ENCODE measurements at places on chromosomes 3 and 15.

DNA sequence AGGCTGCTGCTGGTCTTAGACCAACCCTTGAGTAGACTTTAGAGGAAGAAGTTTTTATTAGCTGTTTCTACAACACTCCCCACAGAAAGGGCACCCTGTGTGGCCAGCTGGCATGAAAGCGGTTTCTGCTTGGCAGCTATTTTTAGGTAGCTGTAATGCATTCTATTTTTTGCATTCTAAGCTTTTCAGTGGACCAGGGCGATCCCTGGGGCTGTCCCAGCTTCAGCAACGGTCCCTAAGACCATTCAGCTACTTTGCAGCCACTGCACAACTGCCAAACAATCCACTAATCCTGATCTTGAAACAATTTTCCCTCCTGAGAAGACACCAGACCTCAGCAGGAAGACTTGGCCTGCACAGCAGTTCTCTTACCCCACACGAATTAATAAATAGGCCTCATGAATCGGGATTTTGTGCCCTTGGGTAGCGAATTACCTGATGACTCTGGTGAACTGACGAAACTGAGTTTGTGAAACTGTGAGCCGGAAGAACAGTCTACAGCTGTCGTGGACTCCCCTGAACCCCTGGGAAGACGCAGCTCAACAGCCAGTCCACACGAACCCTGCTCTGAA, 14.6 kb upstream of the TFRC start:
- DNase-seq = no peak

- no peak for DNase-seq
These were observed 76.5 kb downstream of the B3GNT5 start for GRCh38 chr3:183329543-183329942.

GRCh38 chr3:38834717-38835116, 18.7 kb upstream of the SCN10A start:
- DNase-seq = no peak

GRCh38 chr15:37204692-37205091, 104.3 kb upstream of the MEIS2 start:
- DNase-seq = no peak

DNA sequence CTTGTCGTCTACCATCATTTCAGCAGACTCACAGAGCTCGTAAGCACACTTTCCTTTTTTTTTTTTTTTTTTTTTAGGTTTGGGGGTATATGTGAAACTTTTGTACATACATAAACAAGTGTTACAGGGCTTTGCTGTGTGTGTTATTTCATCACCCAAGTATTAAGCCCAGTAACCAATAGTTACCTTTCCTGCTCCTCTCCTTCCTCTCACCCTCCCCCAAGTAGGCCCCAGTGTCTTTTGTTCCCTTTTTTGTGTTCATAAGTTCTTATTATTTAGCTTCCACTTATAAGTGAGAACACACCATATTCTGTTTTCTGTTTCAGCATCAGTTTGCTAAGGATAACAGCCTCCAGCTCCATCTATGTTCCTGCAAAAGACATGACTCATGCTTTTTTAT, 746.8 kb downstream of the GRM7 start:
- DNase-seq = no peak

DNA sequence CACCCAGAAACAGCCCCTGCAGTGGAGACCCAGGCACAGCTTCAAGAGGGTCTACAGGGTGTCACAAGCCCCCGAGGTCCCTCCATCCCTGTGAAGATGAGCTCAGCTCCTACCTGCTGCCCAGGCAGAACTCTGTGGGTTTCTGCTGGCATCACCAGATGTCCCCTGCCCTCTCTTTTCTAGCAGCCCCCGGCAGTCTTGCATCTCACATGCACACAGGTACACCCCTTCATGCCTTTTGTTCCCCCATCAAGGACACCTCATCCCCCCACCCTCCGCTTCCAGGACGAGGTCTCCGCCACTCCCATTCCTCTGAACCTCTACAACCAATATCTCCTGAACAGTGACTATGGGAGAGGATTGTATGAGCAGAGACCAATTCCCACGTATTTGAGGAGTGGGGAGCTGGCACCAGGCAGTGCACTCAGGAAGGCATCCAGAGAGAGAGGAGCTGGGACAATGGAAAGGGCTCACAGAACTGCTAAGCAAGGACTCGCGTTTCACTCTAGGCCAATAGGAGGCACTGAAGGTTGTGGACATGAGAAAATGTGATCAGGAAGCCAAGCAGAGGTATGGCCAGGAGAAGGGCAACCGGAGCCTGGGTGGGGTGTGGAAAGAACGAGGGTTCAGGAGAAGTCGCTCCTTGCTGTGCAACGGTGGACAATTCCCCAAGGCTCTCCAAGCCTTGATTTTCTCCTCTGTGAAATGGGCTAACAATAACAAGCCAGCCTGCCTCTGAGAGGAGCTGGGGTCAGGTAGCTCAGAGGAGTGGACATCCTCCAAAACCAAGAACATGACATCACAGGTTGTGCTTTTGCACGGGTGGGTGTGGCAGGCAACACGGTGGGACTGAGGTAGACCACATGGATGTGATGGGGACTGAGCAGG, 115.2 kb downstream of the CHSY1 start:
- no peak for DNase-seq

DNA sequence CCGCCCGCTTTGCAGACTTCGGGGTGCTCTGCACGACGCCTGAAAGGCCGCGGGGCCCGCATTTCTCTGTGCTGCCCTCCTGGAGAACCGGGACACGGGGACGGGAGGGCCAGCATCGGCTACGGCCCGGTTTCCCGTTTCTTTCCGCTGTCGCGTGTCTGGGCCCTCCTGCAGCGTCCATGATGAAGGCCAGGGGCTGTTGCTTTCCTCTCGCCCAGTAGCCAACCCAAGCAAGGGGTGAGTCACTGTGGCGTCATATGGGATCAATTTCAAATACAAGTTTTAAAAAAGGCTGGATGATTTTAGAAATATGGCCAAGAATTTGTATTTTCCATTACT, 435 bp downstream of the SLC35G2 start:
- DNase-seq = no peak

GRCh38 chr15:93333796-93334195, 244.8 kb upstream of the RGMA start:
- DNase-seq = no peak

DNA sequence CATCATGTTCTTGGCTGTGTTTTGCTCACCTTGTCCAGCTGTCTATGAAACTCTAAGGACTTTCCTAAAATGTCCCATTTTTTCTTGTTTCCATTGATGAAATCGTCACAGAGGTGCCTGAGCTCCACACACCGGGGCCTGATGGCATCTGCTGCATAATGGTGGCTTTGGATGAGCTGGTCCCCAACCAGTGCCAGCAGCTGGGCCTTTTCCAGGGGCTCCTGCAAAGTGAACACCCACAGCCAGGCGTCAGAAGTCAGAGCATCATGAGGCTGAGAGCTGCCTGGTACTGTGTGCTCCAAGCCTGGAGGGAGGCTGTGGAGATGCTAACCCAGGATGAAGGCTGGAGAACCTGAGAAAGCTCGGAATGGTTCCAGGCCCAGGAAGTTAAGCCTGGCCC, 46.9 kb downstream of the B3GNT5 start:
- DNase-seq = no peak

GRCh38 chr15:70354346-70354905, 256.7 kb upstream of the TLE3 start:
- no peak for DNase-seq

DNA sequence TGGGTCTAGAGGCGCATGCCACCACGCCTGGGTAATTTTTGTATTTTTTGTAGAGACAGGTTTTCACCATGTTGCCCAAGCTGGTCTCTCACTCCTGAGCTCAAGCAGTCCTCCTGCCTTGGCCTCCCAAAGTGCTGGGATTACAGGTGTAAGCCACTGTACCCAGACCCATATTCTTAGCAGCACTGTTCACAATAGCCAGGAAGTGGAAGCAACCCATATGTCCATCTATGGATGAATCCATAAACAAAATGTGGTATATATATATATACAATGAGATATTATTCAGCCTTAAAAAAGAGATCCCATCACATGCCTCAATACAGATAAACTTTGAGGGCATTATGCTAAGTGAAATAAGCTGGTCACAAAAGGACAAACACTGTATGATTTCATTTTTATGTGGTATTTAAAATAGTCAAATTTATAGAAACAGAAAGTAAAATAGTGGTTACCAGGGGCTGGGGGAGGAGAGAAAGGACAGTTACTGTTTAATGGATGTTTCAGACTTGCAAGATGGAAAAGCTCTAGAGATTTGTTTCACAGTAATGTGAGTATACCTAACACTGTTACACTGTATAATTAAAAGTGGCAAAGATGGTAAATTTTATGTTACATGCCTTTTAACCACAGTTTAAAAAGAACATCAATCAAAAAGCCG, 35.7 kb upstream of the GRAMD1C start:
- no peak for DNase-seq

- no peak for DNase-seq
These were observed 213.1 kb downstream of the FGF12 start for GRCh38 chr3:192514081-192514753.

DNA sequence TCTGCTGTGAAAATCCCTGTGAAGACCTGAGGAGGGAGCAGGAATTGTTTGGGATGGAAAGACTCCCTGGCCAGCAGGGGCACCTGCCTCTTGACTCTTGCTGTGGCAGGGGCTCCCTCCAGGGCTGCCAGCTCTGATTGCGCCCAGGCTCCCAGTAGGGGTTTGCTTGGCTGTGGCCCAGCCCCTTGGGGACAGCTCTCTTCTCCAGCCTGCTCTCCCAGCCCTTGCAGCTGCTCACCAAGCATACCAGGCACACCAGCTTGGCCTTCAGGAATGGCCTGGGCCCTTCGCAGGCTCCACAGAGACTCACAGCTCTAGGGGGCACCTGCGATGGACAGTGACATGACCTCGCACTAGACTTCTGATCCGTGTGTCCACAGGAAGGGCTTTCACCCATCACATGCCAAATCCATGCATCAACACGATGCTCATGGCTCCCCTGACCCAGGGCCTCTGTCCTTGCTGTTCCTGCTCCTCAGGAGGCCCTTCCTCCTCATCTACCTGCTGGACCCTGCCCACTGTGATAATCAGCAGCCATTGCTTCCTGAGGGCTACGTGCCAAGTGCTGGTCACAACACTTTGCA, 61.8 kb downstream of the SCN5A start:
- DNase-seq = no peak

DNA sequence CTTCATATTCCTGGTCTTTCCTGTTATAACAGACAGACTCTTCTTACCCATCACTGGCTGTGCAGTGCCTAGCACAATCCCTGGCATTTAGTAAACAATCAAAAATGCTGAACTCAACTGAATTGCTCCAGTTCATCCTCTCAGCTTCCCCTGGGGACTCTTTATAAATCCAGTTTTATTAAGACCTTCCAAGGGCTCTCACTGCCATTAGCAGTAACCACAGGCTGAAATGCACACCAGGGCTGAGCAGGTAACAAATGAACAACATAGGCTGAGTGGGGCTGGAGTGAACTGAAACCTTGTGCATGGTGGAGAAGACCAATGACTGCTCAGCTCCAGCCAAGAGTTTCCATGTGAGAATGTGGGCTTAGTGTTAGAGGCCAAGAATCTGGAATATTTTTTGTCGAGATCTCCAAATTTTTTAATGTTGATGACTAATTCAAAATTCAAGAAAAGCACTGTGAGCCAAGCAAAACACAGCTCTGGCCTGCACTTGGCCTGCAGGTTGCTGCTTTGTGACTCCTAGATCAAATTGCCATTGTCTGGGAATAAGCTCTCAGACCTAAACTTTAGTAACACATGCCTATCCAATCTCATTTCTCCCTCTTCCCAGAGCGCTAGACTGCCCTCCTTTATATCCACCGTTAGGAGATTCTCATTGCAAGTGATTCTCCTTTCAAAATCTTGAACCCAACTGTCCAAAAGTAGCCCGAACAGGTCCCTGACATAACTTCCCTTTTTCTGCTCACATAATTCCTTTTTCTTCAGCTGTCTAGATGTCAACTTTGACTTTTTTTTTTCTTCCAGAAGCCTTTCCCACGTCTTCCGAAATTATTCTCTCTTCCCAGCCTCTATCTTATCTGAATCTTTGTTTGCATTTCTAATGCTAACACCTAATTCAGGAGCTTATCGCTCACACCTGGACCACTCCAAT, 7.4 kb downstream of the SQOR start:
- DNase-seq = no peak

- no peak for DNase-seq
These were observed 35.2 kb upstream of the SLC24A5 start for GRCh38 chr15:48085591-48085930.

GRCh38 chr3:38960953-38961622, 90.7 kb downstream of the SCN11A start:
- peak; percentile 3 for DNase-seq

DNA sequence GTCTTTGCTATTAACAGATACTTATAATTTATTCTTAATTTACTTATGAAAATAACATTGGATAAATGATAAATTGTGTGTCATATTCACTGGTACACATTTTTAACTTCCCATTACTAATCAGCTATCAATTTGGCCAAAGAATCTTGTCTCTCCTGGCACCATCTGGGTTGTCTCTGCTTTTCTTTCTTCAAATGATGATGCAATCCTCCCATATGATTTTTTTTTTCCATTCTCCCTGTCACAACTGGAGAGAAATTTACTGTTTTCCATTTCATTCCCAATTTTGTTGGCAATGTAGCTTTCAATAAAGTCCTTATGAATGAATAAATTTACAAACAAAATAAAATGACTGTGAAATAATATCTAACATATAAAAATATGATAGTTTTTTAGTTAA, 743.7 kb upstream of the EPHA6 start:
- no peak for DNase-seq

- no peak for DNase-seq
These were observed 40.4 kb downstream of the ABTB1 start for GRCh38 chr3:127712881-127713771.

GRCh38 chr3:46778101-46778500, 60.4 kb upstream of the PRSS50 start:
- no peak for DNase-seq

DNA sequence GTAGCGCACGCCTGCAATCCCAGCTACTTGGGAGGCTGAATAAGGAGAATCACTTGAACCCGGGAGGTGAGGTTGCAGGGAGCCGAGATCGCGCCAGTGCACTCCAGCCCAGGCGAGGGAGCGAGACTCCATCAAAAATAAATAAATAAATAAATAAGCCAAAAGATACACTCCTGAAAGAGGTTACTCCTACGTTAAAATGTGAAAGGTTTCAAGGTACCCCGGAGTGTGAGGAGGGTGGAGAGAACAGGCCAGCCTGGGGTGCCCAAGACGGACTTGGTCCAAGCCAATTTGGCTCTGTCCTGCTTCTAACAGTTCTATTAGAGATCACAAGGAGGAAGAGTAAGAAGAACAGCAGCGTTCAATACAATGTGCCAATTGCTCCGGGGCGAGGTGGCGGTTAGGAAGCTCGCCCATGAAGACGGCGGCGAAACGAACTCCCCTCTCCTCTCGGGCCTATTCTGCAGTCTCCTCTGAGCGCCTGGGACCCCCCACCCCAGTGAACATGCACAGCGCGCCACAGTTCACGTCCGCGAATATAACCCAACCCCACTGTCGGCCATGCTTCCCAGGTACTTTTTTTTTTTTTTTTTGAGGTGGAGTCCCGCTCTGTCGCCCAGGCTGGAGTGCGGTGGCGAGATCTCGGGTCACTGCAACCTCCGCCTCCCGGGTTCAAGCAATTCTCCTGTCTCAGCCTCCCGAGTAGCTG, 942 bp downstream of the ELP6 start:
- no peak for DNase-seq

- DNase-seq = no peak
These were observed 24.0 kb upstream of the TRH start for GRCh38 chr3:129950318-129951046.
